ENCODE measurements at places on chromosomes 7 and 10. TPM values are rescaled to one million over a fixed set of nuclear protein-coding genes. Genes with fewer than 3 reads are reported as not detected.

Gene ARHGAP12
- total RNA-seq = 5.6 TPM

GRCh38 chr7:83648464-83649241, at the start of gene SEMA3E:
Gene SEMA3E, minus strand, starts transcription at chr7:83649139.
- peaks cover 16% of the 10 kb centered on the region for H3K27me3 ChIP-seq
- H3K4me1 ChIP-seq = no peaks in the 10 kb centered on the region
- no peak within 1 kb of the TSS for H3K27ac ChIP-seq
- no peaks in the 10 kb centered on the region for H3K36me3 ChIP-seq
- H3K4me3 ChIP-seq = no peak within 1 kb of the TSS
- DNase-seq = no peak

DNA sequence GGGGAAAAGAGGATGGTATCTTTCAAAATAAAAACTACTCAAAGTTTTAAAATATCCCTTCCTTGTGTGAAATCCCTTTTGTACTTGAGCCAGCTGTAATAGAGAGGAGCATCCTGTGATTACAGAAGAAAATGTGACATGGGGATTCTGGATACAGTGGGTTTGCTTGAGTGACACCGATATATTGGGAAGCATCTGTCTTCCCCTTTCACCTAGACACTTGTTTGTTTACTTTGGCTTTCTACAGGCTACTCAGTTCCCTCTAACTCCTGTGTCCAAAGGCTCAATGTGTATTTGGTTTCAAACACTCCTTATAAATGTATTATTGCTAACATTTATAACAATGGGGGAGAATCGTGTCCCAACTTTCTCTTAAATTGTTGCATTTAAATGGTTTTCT, 24.4 kb downstream of the CPED1 start:
- H3K4me1 ChIP-seq = no peaks in the 10 kb centered on the region
- H3K36me3 ChIP-seq = no peaks in the 10 kb centered on the region
- no peak overlapping the region for H3K4me3 ChIP-seq
- DNase-seq = no peak
- peaks cover 14% of the 10 kb centered on the region for H3K27me3 ChIP-seq
- no peak overlapping the region for H3K27ac ChIP-seq

DNA sequence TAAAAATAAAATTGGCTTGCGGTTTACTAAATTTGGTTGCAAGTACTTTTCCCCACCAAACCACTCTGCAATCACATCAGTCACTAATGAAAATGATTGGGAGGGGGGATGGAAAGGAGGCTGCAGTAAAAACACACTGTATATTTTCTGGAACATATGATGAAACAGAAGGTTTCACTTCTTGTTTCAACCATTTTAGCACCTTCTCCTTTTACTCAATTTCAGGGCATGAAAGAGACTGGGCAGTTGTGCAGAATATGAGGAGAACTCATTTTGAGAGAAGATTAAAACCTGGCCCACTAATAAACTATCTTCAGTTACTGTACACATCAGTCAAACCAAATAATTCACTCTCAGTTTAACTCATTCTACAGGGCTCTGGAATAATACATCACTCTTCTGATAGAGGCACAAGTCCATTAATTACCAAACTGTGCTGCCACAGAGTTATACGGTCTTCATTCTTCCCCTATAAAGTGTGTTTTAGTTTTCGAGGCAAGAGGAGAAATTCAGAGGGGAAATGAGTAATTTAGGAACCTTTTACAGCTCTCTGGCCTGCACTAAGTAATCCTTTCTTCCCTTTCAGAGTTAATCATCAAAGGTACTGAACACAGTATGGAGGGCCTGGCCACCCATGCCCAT, 25.5 kb downstream of the JAZF1 start:
- H3K4me3 ChIP-seq = peak overlapping the region; percentile 46
- peaks cover 65% of the 10 kb centered on the region for H3K4me1 ChIP-seq
- DNase-seq = no peak
- peaks cover 25% of the 10 kb centered on the region for H3K27me3 ChIP-seq

GRCh38 chr7:155456738-155457543, 988 bp upstream of the EN2 start:
- peaks cover 31% of the 10 kb centered on the region for H3K4me1 ChIP-seq
- H3K27ac ChIP-seq = peak overlapping the region; percentile 50
- H3K4me3 ChIP-seq = peak overlapping the region; percentile 86
- H3K36me3 ChIP-seq = no peaks in the 10 kb centered on the region
- peaks cover 74% of the 10 kb centered on the region for H3K27me3 ChIP-seq

GRCh38 chr10:55628260-55628701, 732.8 kb downstream of the ZWINT start:
- H3K27ac ChIP-seq = no peak overlapping the region
- peaks cover 3% of the 10 kb centered on the region for H3K36me3 ChIP-seq
- no peak for DNase-seq
- H3K4me1 ChIP-seq = no peaks in the 10 kb centered on the region

All from activated T-cell treated with anti-CD3 and anti-CD28 coated beads, Interleukin-2, amount 50 U/mL, for 72 hours (primary cell).